Astrocyte (in vitro differentiated cells and primary cell): ENCODE measurements at places on chromosomes 3 and 15. TPM values are rescaled to one million over a fixed set of nuclear protein-coding genes. Genes with fewer than 3 reads are reported as not detected.

Gene ST8SIA2
- total RNA-seq: 8.6 and 9.0 TPM in 2 replicates

Gene BNC1
- total RNA-seq: 9.3 and 13.7 TPM in 2 replicates

DNA sequence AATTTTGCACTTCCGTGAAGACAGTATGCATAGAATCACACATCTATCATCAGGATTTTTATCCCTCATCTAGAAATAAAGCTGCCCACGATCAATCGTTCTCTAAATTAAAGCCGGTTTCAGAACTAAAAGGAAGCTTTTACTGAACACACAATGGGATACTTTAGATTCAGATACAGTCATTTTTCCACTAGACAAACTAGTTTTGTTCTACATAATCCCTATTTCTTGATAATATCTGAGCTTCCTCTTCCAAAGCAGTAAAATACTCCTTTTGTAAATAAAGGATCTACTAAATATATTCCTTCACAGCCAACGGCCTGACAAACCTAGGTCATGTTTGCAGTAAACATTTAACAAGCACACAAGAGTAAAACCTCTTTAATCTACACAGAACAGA lies 2.0 kb upstream of the GANC start:
- peaks cover 21% of the 10 kb centered on the region for H3K4me1 ChIP-seq
- peak overlapping the region; percentile 27 for H3K4me3 ChIP-seq
- peaks cover 14% of the 10 kb centered on the region for H3K36me3 ChIP-seq
- H3K27ac ChIP-seq: peak overlapping the region; percentile 22

DNA sequence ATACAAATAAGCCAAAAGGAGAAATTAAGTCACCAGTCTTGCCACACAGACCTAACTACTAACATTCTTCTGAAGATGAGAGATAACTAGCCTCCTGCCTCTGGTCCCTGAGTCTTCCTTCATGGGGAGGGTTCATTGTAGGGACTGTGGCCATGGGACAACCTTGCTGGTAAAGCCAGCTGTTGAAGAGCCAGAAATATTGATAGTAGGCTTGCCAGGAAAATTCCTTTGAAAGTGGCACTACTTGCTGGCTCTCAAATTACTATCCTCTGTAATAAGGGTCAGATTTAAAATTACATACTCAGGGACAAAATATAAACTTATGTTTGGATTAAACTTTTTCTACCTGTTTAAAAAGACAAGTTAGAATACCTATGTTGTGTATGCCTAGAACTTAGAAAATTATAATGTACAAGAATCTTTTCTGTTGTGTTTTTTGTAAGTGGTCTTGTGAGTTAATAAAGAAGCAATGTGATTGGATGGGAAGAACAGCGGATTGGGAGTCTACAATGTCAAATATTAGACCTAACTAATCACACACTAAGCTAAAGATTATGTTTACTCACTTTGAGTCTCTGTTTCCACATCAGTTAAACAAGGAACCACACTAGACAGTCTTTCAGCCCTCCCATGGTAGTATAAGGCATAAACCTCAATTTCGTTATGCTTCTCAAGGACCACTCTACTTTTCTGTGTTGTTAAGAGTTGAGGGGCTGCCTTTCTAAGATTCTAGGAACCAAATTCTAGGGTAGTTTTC lies 60.0 kb upstream of the TRIM71 start:
- H3K27ac ChIP-seq: no peak overlapping the region
- peaks cover 3% of the 10 kb centered on the region for H3K36me3 ChIP-seq
- no peaks in the 10 kb centered on the region for H3K4me1 ChIP-seq
- H3K27me3 ChIP-seq: no peaks in the 10 kb centered on the region
- no peak for DNase-seq

DNA sequence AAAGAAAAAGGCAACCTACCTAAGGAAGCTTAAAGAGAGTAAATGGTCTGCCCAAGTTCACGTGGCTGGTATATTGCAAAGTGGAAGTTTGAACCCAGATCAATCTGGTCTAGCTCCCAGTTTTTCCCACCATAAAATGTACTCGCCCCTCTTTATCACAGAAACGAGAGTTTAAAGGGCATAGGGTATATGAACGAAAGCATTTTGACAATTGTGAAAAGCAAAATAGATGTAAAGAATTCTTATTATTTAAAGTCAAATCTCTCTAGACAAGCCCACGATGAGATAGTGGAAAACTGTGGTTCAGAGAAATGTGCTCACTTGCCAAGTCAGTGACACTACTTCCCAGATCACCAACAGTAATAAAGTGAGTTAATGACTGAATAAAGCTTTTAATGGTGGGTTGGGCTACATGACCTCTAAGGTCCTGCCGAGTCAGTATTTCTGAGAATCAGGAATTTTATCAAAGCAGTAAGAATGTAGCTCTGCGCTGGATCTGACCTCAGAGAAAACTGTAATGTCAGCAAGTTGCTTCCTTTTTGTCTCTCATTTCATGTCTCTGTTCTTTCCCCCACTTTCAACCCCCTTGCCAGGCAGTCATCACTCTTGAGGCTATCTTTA lies 23.3 kb upstream of the NEO1 start:
- H3K4me1 ChIP-seq: no peaks in the 10 kb centered on the region
- H3K4me3 ChIP-seq: no peak overlapping the region
- peaks cover 2% of the 10 kb centered on the region for H3K27me3 ChIP-seq
- no peaks in the 10 kb centered on the region for H3K36me3 ChIP-seq
- DNase-seq: peak; percentile 36
- H3K27ac ChIP-seq: no peak overlapping the region

DNA sequence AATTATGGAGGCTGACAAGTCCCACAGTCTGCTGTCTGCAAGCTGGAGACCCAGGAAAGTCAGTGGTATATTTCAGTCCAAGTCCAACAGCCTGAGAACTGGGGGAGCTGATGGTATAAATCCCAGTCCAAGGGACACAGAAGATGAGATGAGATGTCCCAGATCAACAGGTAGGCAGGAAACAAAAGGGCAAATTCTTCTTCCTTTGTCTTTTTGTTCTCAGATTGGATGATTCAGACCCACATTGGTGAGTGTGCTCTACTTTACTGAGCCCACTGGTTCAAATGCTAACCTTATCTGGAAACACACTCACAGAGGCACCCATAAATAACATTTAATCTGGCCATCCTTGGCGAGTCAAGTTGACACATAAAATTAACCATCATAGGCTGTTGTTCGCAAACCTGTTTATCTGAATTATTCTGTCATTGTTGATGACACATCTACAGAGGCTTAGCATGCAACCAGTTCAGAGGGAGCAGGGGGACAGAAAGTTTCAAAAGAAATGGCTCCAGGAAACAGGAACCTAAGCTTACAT lies 62.7 kb upstream of the ITGA11 start:
- no peak overlapping the region for H3K4me3 ChIP-seq
- no peaks in the 10 kb centered on the region for H3K27me3 ChIP-seq
- DNase-seq: no peak
- no peak overlapping the region for H3K27ac ChIP-seq
- H3K4me1 ChIP-seq: peaks cover 26% of the 10 kb centered on the region
